ENCODE measurements at places on chromosomes 5 and 9.

DNA sequence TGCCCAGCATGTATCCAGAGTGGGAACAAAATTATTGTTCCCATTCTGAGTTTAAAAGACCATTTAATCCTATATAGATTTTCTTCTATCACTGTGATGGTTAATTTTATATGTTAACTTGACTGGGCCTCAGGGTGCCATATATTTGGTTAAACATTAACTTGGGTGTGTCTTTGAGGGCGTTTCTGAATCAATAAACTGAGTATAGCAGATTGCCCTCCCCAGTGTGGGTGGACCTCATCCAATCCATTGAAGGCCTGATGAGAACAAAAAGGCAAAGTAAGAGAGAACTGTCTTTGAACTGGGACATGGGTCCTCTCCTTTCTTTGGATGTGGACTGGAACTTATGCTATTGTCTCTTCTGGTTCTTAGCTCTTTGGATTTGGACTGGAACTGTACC is 17.3 kb downstream of the RIOK2 start:
- DNase-seq: no peak

DNA sequence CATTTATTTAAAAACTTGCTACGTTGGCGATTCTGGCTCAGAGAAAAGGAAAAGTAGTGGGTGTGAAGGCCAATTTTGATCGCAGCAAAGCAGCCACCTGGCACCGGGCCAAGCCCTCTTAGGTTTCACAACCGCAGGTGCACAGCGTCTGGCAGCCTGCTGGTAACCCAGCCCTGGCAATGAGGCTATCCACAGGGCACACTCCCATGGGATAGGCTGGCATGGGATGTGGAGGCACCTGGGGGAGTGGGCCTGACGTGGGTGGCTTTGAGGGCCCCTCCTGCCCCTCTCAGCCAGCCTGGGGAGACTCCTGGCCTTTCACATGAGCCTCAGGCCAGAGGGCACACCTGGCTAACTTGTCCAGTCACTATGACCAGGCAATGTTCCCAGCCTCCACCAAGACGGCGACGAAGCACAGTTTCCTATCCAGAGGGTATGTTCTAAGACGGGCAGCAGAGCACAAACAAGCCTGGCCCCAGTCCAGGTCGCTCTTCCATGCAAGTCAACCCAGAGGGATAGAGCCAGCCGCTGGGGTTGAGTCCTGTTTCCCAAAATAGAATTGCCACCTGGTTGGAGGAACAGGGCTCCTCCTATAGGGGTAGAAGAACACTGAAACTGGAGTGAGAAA is 19.0 kb downstream of the CMBL start:
- no peak for DNase-seq

GRCh38 chr5:134175921-134176510 is 734 bp downstream of the SKP1 start:
- DNase-seq: no peak

GRCh38 chr5:23994581-23995370 is 487.4 kb downstream of the PRDM9 start:
- DNase-seq: no peak

GRCh38 chr5:68216245-68217046 is 890 bp downstream of the PIK3R1 start:
- no peak for DNase-seq

GRCh38 chr9:110095776-110096175 is 112.2 kb downstream of the C9orf152 start:
- no peak for DNase-seq

DNA sequence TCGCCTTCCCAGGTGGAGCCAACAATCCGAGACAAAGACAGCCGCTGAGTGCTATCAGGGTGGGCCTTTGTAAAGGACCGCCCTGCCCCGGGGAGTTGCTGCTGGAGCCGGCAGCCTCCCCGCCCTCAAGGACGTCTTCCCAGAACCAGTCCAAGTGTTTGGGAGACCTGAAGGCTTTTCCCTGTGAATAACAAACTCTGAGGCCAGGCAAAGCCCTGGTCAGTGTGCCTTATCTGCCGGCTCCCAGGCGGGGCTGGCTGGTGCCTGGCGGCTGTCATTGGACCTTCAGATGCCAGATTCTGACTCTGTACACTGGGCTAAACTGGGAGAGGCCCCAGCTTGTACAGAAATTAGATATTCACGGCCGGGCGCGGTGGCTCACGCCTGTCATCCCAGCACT is 2.1 kb downstream of the SLC9A3 start:
- no peak for DNase-seq

DNA sequence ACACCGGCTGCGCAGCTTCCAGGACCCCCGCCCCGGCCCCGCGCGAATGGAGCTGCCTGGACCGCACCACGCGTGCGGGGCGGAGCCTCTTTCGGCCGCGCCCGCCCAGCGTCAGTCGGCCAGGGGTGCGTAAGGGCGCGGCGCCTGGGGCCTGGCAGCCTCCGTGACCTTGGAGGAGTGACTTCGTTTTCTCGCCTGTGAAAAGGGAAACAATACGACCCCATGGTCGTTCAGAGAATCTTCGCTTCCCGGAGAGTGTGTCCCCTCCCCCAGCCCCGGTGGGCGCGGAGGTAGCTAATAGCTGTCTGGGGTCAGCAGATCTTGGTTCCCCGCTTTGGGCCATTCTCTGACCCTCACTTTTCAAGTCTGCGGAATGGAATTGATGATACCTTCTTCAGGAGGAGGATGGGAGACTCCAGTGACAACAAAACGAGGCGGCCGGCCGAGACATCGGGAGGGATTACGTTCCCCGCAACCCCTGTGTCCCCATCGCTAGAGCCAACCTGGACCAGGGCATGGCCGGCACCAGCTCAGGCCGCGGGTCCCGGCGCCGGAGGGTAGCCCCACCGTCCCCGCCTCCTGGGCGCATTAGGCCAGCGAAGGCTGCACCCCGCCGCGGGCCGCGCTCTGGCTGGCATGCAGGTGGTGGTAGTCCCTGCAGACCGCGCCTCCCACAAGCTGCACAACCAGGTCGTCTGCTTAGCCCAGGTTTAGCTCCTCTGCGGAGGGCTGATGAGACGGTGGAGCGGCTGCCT is 5.5 kb upstream of the CDHR2 start:
- no peak for DNase-seq

DNA sequence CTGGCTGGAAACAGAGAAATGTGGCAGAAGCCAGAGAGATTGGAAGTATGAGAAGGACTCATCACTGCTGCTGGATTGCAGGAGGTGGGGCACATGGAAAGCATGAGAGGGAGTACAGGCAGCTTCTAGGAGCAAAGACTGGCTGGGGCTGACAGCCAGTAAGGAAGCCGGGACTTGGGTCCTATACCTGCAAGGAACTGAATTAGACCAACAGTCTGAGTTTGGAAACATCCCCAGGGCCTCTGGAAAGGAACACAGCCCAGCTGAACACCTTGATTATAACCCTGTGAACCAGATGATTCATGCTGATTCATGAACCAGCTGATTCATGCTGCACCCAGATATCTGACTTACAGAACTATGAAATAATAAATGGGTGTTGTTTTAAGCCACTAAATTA is 93.4 kb downstream of the OSTF1 start:
- no peak for DNase-seq

DNA sequence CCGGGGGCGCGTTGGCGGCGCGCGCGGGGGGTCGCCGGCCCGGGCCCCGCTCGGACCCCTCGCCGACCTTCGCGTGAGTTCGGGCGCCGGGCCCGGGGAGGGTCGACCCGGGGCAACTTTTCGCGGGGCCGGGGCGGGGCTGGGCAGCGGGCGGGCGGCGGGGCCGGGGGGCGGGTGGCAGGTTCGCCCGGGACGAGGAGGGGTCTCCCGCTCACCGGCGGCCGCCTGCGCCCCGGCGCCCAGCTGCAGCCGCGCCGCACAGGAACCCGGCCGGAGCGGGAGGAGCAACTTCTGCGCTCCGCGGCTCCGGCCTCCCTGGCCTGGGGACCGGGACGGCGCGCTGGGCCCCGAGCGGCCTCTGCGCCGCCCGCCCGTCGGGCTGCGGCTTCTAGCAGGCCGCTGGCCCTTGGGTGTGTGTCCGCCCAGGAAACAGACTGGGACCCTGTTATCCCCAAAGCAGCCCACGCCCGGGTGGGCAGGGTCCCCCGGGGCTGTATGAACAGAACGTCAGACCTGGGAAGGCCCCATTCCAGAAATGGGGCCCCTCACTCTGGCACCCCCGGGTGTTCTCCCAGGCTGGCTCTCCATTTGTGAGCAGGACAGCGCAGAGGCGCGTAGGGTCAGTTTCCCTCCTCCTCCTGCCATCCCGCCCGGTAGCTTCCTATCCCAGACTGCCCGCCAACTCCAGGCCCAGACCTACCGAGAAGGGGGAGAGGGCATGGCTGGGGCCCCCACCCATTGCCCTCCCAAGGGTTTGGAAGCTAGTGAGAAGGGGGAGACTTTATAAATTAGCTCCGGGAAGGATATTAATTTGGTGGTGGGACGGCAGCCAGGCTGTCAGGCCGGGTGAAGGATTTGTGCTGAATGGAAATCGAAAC is 708 bp downstream of the RXRA start:
- no peak for DNase-seq

Measured in astrocyte of the cerebellum (primary cell).